Hindlimb muscle (tissue), 1 donor: ENCODE measurements at places on chromosomes 13 and 19.

GRCh38 chr19:32063601-32064000, 281.8 kb upstream of the ZNF507 start:
- no peak for DNase-seq

GRCh38 chr13:112106478-112107141, 39.7 kb downstream of the SOX1 start:
- DNase-seq = no peak

DNA sequence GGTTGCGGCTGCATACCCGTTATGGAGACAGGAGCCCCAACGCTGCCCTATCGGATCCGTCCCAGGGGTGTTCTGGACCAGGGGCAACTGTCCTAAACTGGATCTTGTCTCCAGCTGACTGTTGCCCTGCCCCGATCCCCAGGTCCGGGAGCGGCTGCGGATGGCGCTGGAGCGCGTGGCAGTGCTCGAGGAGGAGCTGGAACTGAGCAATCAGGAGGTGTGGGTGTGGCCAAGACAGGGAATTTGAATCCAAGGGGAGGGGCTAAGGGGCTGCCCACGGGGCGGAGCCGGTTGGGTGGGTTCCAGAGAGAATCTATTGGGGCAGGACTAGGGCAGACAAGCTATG, 9.9 kb downstream of the PPFIA3 start:
- DNase-seq = no peak

DNA sequence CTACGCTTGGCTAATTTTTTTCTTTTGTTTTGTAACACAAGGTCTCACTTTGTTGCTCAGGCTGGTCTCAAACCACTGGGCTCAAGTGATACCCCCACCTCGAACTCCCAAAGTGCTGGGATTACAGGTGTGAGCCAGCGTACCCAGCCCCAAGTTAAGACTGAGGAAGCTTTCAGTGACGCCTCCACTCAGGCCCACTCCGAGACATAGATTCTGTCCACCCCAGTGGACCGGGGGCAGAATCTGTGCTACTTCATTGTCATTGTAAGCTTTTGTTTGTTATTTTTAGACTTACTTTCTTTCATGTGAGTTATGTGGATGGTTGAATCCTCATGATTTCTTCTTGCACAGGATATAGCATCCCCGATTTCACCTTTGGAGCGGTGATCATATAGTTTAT, 156.9 kb upstream of the TSHZ3 start:
- no peak for DNase-seq

DNA sequence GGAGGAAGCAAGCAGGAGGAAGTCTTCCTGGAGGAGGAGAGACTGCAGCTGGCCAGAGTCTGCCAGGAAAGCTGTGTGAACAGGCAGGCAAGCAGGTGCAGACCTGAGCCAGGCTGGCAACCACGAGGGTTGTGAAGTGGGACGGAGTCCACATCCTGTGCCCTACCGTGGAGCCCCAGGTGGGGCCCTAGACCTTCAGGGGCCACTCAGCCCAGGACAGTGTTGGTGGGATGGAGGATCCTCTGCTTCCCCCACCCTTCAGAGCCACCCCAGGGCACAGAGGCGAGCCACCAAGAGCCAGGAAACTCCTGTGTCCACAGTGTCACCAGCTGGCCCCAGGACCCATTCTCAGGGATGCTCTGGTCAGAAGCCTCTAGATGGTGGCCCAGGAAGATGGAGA, 8.4 kb upstream of the VSTM2B start:
- no peak for DNase-seq

GRCh38 chr13:95228130-95228529, 73.1 kb downstream of the ABCC4 start:
- no peak for DNase-seq

DNA sequence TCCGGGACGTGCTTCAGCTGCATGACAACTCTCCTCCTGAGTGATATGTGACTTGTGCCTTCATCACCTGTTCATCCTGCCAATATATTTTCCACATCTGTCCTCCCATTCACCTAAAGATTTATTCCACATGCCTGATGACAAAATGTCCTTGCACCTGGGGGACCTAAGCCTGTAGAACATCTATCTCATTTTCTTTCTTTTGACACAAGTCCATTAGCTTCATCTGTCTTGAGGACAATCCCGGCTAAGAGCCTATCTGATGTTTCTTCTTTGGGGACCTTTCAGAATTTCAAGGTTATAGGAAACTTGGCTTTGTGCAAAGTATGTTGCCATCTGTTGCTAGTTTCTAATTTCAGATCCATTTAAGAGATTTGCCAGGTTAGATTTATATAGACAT, 41.1 kb downstream of the ITGBL1 start:
- no peak for DNase-seq

DNA sequence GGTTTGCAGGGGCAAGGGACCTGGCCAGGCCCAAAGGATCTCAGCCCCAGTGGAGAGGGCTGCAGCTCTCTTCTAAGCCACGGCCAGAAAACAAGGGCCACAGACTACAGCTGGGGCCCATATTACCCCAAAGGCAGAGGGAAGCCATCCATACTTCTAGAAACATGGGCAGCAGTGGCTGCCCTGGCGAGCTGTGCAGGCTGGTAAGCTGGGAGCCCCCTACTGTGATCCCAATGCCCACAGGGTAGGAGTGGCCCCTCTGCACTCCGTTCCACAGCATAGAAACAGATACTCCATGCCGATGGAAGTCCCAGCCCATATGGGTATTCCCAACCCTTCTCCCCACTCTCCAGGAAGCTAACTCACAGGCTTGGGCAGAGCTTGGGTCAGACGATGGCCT, 25.1 kb downstream of the VSTM2B start:
- no peak for DNase-seq

DNA sequence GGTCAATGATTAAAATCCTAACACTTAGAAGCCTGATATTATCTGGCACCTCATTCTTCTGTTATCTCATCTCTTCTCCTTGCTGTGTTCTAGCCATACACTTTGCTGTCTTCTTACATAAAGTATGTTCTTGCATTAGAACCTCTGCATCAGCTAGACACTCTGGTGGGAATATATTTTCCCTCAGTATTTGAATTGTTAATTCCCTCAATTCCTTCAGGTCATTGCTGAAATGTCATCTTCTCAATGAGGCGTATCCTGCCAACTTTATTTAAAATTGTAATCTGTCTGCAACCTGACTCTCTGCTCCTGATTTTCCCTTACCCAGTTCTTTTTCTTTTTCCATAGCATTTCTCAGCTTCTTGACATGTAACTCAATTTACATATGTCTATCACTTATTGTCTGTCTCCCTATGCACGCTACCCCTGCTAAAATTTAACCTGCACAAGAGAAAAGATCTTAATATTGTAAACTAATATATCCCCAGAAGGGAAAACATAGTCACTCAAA, 138.2 kb downstream of the UGGT2 start:
- no peak for DNase-seq
